NCI-H82 (cell line): ENCODE measurements at places on chromosomes 5 and 9.
A peak's percentile ranks its signal among the peaks of the same experiment; 100 is the strongest.

- no peak for DNase-seq
These were observed 2.4 kb downstream of the ZNF483 start for GRCh38 chr9:111527347-111527746.

- no peak for DNase-seq
These were observed 78.5 kb downstream of the SEC61B start for GRCh38 chr9:99300603-99301002.

DNA sequence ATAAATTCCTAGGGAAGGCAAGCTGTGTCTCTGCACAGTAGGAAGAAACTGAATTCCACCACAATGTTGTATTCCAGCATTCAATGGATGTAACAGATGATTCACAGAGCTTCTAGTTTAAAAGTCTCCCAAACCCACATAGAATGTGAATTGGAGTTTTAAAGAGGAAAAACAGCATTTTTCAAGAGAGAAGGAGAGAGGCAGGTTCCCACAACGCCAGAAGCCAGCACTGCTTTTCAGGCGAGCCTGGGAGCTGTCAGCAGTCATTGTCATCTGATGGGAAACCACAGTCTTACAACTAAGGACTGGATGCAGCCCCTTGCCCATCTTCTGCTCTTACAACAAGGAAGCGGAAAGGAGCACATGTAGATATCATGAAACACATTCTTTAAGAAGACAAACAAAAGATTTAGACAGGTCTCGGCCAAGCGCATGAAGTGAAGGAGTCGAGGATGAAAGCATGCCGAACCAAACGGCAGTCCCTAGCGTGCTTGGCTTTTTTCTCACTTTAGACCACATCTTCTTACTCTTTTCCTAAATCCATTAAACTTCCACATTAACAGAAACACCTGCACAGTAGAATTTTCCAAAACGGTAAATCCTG is 638 bp downstream of the DIRAS2 start:
- peak; percentile 3 for DNase-seq

- peak; percentile 71 for DNase-seq
These were observed 10.6 kb upstream of the P4HA2 start for GRCh38 chr5:132238169-132238744.

GRCh38 chr9:31248156-31248555 is 1136.3 kb upstream of the ACO1 start:
- no peak for DNase-seq

DNA sequence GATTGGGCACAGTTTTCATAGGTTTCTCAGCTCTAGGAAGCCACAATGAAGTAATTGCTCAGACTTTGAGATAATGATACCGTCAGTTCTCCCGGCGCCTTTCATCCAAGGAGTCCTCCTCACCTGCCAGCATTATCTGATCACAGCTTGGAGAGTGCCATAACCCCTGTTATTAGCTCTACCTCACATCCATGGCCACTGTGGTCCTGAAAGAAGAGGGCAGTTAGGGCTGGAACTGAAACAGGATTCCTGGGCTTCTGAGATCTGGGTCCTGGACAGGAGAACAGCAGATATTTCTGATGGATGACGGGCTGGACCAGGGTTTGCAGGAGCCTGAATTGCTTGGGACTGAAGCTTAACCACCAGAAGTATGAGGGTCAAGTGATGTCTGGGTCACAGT is 13.5 kb downstream of the RGS3 start:
- no peak for DNase-seq

GRCh38 chr9:110619831-110620230 is 40.3 kb upstream of the SVEP1 start:
- DNase-seq: no peak

DNA sequence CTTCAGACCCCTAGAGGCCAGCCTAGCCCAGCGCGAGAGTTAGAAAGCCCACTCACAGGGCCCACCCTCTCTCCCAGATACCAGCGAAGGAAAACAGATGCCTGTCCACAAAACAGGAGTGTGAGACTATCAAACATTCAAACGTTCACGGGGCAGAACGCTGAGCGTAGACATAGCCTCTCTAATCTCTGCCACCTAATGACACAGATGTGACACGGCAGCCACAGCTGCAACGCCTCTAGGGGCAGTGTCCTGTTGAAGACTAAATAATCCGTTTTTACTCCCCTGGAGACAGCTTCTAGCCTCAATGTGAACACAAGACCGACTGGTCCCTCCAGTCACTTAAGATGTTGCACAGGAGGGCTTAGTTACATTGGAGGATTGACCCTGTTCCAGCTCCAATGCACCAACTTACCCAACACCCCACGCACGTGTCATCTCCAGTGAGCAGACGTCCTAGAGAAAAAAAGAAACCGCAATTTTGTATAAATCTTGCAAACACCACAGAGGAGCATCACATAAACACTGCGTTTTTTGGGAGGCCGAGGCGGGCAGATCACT is 14.3 kb downstream of the DIPK1B start:
- DNase-seq: peak; percentile 73

GRCh38 chr9:73583576-73583975 is 431.9 kb downstream of the ANXA1 start:
- no peak for DNase-seq

GRCh38 chr5:170289121-170289520 is 8.5 kb downstream of the LCP2 start:
- no peak for DNase-seq

DNA sequence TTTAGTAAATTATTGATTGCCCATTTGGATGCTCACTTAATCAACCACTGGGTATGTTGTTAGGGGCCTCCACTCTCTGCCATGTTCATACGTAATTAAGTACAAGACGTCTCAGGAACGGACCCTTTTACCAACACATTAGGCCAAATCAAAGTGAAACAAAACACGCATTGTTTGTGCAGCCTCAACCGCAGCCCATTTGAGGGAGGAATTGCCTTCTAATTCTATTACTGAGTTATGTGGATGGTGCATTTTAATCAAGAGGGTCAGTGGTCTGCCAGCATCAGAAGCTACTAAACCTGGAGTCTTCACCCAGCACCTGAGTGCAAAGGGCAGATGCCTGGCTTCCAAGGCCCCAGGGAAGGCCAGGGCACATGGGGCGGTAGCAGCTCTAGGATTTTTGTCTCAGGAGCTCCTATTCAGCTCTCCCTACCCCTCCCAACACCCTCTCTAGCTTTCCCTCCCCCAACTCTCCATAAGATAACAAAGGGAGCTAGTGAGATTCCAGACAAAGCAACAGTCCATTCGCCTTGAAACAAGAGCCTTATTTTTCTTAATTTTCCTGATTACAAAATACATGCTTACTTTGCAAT is 7.9 kb upstream of the MED27 start:
- DNase-seq: no peak

GRCh38 chr5:32165597-32165996 is 8.5 kb downstream of the GOLPH3 start:
- no peak for DNase-seq

DNA sequence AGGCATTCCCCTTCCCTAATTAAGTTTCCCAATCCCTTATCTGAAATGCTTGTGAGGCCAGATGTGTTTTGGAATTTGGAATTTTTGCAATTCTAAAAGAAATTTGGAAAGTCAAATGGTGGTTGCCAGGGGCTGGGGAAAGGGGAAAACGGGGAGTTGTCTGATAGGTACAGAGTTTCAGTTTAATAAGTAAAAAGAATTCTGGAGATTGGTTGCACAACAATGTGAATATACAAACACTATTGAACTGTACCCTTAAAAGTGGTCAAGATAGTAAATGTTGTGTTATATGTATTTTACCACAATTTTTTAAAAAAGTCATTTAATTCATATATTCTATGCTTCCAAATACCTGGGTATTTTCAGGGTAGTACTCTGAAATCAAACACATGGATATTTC is 154.5 kb downstream of the ADAMTS12 start:
- no peak for DNase-seq

DNA sequence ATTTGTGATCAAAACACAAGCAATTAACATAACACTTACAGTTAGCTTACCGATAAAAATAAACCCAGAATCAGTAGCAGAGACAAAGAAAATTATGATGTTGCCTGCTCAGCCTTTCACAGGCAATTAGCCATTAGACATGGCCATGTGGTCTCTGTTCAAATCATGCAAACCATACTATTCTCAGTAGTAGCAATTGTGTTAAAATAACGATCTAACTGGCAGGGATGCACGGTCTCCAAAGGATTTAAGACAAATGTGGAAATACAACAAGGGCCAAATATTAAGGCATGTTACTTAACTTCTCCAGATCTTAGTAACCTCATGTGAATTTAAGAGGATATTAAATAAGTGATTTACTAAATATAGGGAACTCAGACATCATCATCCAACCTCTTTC is 59.5 kb downstream of the PTBP3 start:
- no peak for DNase-seq

DNA sequence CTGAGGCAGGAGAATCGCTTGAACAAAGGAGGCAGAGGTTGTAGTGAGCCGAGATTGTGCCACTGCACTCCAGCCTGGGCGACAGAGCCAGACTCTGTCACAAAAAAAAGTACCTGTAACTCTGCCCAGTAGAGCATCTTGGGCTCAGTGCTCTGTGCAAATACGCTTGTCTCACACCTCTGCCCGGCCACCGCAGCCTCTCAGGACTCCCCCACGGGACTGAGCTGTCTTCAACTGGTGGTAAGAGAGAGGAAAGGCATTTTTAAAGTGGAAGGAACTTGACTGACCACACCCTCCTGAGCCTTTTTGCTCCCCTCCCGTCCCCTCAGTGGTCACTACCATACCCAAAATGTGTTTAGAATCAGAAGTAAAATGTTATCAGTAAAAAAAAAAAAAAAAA is 174.3 kb upstream of the PIK3R1 start:
- no peak for DNase-seq

GRCh38 chr9:129854588-129855110 is 19.4 kb downstream of the USP20 start:
- no peak for DNase-seq

GRCh38 chr9:135061441-135061840 is 26.0 kb upstream of the OLFM1 start:
- no peak for DNase-seq

DNA sequence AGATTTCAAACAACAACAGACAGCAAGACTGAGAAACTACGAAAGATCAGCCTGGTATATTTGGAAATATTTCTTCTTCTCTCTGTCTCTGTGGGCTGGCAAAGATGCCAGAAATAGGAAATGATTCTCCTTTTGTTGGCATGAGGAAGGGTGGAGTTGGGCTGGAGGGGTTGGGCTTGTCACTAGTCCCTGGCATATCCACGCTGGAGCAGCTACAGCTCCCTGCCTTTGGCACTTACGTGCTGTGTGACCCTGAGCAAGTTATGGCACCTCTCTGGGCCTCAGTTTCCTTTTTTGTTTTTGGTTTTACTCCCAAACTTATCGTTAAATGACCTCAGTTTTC is 354 bp upstream of the KCNMB1 start:
- no peak for DNase-seq

- no peak for DNase-seq
These were observed 148.3 kb downstream of the IRX2 start for GRCh38 chr5:2603272-2603575.

- no peak for DNase-seq
These were observed 282.9 kb downstream of the FER start for GRCh38 chr5:109030360-109031143.

- DNase-seq: peak; percentile 20
These were observed 1.1 kb downstream of the NSG2 start for GRCh38 chr5:174046558-174046957.

- peak; percentile 48 for DNase-seq
These were observed 8.4 kb upstream of the NDST1 start for GRCh38 chr5:150499437-150499956.

GRCh38 chr5:34848230-34848629 is 9.3 kb downstream of the TTC23L start:
- no peak for DNase-seq

- DNase-seq: peak; percentile 19
These were observed 298.4 kb downstream of the EBF1 start for GRCh38 chr5:158801268-158801667.

DNA sequence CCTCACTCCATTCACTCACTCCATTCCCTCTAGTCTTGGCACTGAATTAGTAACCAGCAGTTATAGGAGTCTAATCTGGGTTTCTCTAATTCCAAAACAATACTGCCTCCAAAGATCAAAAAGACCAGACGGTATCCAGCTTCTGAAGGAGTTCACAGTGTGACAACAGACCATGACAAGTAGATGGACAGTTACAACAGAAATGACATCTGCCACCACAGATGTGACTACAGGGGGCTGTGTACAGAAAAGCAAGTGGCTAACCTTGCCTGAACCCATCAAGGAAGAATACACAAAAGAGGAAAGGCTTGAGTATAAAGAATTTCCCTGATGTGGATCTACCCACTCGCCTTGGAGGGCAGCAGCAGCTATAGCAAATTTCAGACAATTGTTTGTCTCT is 112.4 kb downstream of the ACTL7B start:
- DNase-seq: peak; percentile 90

DNA sequence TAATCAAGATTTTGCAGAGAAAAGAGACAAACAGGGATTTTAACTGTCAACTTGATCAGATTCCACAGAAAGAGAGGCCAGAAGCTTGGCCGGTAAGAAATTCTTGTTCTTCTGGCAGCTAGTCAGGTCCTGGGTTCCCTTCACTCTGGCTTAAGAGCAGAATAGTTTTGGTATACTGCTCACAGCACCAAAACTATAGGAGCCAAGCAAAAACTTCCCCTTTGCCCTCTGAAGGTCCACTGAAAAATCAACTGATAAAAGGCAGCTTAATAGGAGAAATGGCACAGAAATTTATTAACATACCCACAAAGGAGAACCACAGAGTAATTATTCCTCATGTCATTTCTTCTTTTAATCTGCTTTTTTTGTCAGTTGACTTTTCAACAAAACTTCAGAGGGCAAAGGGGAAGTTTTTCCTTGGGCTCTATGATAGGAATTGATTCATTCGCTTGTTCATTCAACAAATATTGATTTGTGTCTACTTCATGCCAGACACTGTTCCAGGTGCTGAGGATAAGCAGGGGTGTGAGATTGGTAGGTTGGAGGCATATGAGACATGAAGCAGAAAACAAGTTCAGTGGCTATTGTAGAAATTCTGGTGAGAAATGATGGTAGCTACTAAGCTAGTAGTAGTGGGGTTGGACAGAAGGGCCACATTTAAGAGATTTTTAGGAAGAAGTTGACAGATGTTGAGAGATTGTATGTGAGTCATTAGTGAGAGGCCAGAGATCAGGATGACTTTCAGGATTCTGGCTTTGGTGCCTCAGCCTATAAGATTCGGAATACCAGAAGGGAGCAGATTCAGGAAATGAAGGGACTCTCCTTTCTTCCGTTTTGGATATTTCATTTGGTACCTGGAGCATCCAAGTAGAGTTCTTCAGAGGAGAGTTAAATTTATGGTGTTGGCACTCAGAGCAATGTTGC is 20.6 kb upstream of the NNT start:
- DNase-seq: peak; percentile 29

GRCh38 chr5:142320430-142320738 is 4.4 kb downstream of the SPRY4 start:
- peak; percentile 48 for DNase-seq

DNA sequence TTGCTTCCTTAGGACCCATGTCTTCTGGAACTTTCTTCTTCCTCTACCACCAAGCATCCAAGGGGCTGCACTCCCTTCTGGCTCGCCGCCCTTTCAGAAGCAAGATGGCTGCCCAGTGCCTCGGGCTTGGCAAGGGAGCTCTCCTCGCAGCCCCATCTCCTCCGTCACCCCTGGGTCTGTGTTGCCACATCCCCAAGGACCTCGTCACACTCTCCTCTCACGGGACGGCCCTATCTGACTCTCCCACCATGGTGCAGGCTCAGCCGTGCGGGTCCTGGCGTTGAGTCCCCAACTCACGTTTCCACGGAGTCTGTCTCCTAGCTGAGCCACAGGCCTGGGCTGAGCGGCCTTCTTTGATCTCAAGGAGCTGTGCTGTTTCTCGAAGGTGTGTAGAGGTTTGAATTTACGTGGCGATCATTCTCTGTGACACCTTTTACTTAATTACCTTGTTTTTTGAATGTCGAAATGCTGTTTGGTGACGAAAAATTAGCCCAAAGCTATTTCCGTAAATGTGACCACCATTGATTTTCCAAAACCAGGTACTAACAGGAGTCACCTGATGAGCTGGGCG is 15.0 kb upstream of the SCGB3A1 start:
- no peak for DNase-seq
